ENCODE measurements at places on chromosomes 6 and 20.
A peak's percentile ranks its signal among the peaks of the same experiment; 100 is the strongest.

GRCh38 chr6:9699888-9700287, 715.0 kb downstream of the TFAP2A start:
- no peak for DNase-seq

DNA sequence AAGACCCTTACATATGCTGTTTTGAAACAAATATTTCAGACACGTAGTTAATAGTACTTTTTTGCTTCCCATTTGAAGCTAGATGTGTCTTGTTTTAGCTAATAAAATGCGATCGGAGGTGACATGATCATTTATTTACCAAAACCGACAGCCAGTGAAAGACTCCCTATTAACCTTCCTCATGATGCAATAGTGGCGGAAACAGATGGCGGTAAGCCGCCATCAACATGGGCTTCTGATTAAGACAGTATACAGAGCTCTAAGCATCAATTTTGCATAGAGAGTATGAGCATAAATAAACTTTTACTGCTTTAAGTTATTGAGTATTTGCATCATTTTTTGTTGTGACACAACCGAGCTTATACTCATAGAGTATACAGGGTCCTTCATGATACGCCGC, 1282.4 kb upstream of the ADGRB3 start:
- no peak for DNase-seq

- no peak for DNase-seq
These were observed 48.6 kb downstream of the TOMM6 start for GRCh38 chr6:41836022-41836659.

- DNase-seq = no peak
These were observed 19.7 kb downstream of the CGA start for GRCh38 chr6:87075168-87075567.

DNA sequence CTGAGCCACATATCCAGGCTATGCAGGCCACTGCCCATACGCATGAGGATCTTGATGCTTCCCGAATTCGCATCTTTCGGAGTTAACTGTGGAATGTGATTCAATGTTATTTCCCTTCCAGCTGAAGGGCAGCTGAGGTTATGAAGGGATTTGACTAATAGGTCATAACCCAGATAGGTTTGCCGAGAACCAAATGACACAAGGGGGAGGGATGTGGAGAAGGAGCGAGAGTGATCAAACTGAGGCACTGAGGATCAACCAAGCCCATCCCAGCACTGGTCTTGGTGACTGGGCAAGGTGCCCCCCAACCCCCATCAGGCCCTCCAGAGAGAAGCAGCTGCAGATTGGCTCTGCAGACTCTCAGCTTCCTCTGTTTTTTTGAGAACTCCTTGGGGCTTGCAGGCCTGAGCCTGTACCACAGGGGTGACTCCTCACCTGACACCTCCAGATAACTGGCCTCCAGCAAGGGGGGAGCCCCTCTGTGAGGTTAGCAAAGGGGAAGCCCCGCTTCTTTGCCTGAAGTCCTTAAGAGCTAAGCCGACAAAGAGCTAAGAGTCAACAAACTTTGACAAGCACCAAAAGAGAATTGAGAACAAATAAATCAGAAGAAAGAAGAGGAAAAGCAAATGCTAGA, 185.9 kb downstream of the PDE7B start:
- DNase-seq = no peak

- no peak for DNase-seq
These were observed 2.5 kb upstream of the TMEM14C start for GRCh38 chr6:10720265-10720959.

GRCh38 chr6:108689272-108690161, 128.8 kb downstream of the FOXO3 start:
- no peak for DNase-seq

DNA sequence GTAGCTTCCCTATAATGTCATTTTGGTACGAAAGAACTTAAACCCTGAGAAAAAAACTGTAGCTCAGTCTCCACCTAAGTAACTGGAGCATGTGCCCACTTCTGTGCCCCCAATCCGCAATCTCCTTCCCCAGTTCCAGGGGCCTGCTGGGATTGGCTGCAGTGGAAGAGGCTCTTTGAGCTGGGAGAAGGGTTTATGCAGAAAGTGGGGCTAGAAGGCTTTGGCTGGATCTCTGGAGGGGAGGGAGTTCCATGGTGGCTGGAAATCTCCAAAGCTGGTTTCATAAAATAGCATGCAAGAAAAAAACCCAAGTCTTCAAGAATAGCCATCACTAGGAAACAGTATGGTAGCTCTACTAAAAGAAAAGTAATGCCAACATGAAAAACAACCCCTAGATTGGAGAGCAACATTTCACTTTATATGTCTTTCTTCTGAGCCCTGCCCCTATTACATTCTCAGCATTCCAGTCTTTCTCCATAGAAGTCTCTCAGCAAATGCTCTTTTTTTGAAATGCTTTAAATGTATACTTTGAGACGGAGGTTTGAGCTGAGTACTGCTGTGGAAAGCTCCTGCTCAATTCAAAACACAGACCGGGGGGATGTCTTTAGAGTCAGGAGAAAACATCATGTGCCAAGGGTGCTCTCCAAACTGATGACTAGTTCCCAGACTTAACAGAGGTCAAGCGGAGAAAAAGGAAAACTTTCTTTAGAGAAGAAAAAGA, 36.0 kb upstream of the FOXO3 start:
- DNase-seq = no peak

- DNase-seq = no peak
These were observed 32.9 kb downstream of the TRIM38 start for GRCh38 chr6:25995507-25995906.

- no peak for DNase-seq
These were observed 123.4 kb upstream of the SUPT3H start for GRCh38 chr6:45500924-45501816.

DNA sequence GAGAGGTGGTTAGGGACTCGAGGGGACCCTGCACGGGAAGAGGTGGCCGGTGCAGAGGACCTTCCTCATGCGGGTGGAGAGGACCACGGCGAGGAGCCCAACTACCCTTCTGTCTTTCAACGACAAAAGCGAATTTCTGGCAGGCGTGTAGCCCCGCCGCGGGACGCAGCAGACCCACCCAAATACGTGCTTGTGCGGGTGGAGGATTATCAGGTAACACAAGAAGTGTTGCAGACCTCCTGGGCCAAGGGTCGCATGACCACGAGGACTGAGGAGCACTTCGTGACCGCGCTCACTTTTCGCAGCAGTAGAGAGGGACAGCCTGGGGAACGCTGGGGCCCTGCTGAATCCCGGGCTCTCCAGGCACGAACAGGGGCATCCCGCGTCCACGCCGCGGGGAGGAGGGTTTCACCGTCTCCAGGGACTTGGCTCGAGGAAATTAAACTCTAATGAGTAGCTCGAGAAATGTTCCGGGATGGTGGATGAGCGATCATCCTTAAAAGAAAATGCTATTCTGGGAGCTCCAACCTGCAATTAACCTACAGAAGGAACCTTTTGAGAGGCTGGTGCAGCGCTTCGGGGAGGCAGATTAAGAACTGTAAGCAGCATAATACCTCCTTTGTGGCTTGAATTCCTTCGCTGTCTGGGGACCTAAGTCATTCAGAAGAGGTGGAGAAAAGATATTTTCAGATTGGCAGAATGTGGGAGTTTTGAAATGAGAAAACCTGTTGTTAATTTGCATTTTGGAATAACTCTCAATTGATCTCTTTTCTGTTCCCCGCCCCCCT, 804 bp downstream of the C6orf141 start:
- peak; percentile 9 for DNase-seq

DNA sequence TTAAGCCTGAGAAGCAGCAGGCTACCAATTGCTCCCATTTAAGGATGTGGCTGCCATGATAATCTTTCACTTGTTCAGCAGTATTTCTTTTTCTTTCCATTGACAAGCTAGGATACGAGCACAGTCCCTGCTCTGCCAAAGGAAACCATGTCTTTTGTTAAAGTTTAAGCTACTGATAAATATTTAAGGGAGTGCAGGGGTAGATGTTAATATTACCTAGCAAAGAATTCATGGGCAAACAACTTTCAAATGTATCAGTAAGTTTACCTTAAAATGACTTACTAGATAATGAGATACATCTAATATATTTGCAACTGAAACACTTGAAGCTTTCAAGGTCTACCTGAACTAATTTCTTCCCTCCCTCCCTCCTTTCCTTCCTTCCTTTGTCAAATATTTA, 77.3 kb downstream of the OPN5 start:
- DNase-seq = no peak

DNA sequence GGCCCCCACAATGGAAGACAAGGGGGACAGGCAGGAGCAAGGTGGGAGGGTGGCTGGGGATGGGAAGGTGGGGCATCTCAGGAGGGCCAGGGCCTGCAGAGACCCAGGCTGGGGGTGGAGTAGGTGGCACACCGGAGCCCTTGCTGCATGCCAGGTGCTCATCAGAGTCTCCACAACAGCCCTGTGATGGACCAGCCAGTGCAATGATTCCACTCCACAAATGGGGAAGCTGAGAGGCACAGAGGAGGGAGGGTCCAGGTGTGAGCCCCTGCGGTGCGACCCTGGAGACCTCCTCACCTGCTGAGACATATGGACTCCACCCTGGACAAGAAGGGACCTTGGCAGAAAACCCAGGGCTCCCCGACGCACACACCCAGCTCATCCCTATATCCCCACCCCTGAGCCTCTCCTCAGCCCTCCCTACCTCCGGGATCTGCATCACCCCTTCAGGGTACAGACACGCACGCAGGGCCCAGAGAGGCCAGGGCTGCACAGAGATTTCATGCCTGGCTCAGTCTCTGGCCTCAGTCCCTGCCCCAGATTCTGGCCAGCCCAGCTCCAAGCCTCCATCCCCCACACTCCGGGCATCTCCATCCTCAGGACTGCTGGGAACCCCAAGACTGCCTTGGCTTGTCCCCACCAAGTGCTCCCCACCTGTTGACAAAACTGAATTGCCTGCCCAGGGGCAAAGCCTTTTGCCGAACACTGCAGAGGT, 7.1 kb upstream of the GRM4 start:
- DNase-seq = no peak

GRCh38 chr20:37931153-37931922, 28.4 kb downstream of the VSTM2L start:
- DNase-seq = no peak

GRCh38 chr6:94658929-94659328, 918.4 kb upstream of the MANEA start:
- no peak for DNase-seq

GRCh38 chr20:20491784-20492264, 123.9 kb downstream of the INSM1 start:
- no peak for DNase-seq

DNA sequence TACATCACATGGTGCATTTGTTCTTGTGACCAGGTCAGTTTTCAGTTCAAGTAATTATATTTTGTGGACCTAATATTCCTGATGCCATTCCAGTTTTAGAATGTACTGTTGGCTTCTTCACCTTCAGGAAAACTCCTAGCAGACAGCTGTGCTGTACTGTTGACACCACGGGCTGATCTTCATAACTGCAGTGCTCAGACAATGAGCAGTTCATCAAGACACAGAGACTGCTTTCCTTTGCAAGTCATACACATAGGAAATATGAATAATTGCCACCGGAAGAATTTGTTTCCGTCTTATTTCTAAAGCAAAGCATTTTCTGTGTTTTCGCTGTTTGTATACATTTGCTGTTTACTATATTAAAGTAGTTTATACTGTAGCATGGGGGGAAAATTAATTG, 89.8 kb downstream of the C6orf118 start:
- DNase-seq = no peak

GRCh38 chr20:23123886-23124285, 37.8 kb upstream of the CD93 start:
- DNase-seq = no peak

- no peak for DNase-seq
These were observed 6.0 kb upstream of the SMIM28 start for GRCh38 chr6:138371720-138372119.

DNA sequence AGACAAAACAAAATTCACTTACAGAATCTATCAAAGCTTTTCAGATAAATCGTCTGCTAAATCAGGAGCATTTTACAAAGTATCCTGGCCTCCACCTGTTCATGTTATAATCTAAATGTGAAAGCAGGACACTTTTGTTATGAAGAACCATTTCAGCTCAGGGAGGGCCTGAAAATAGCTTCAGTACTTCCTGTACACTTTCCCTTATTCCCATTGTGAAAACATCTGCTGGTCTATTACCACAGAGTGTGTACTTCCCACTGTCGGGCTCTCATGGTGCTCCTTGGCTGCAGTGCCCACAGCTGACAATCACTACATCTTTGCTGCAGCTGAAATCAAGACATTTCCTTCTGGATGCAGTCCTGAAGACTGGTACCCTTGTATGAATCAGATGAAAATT, 128.1 kb downstream of the OPRM1 start:
- no peak for DNase-seq

DNA sequence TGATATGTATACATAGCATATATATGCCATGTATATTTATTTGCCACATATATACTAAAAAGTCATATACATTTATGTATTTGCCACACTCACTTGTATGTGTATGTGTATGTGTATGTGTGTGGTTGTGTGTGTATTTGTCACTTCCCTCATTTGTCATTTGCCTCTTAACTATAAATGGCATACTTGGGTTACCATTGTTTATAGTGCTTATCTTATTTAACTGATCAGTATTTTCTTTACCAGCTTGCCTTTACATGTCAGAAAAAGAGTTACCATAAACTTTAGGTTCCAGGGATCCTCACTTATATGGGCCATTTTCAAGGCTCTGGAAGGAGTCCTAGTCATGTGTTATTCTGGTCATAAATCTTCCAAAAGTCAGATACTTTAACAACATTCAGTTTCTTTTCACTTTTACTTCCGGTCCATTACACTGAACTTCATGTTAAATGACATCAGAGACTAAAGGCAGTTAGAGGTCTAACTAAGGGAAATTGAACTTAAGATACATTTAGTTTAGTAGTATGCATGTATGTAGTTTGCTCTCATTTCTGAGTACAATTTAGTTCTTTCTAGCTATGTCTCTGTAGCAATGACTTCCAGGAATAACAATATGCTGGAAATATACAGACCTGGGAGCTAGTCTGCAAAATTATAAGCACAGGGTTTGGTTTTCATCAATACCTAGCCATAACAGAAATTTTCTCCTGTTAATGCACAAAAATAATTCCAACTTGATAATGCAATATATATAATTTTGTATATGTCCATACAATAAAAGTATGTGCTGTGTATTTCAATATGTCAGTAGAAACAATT, 33.7 kb upstream of the HIVEP1 start:
- no peak for DNase-seq

- no peak for DNase-seq
These were observed 24.8 kb downstream of the SUN5 start for GRCh38 chr20:32979201-32979998.

DNA sequence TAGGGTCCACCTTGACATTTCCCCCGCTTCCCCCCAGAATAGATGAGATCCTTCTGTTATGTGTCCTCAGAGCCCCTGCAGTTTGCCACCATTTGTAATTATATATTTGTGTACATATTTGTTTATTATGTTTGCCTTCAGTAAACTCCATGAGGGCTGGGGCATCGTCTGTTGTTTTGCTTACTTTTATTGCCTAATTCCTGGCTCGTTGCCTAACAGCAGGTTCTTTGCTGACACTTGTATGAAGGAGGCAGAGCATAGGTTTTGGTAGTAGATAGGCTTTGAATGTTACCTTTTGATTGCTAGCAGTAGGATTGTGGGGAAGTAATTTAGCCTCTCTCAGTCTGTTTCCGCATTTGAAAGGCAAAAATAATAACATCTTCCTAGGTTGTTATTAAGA, 9.9 kb downstream of the MAP3K4 start:
- peak; percentile 17 for DNase-seq

- DNase-seq = no peak
These were observed 569 bp downstream of the TCEA2 start for GRCh38 chr20:64063389-64064144.

GRCh38 chr6:152301021-152301764, 336.0 kb downstream of the SYNE1 start:
- no peak for DNase-seq

Measured in NCI-H510A (cell line).